Activated T-cell treated with anti-CD3 and anti-CD28 coated beads, Interleukin-2, amount 50 U/mL, for 1 hour (primary cell): ENCODE measurements at places on chromosomes 13 and 19.

GRCh38 chr19:3210347-3211017, 14.0 kb upstream of the CELF5 start:
- DNase-seq: peak; percentile 76

DNA sequence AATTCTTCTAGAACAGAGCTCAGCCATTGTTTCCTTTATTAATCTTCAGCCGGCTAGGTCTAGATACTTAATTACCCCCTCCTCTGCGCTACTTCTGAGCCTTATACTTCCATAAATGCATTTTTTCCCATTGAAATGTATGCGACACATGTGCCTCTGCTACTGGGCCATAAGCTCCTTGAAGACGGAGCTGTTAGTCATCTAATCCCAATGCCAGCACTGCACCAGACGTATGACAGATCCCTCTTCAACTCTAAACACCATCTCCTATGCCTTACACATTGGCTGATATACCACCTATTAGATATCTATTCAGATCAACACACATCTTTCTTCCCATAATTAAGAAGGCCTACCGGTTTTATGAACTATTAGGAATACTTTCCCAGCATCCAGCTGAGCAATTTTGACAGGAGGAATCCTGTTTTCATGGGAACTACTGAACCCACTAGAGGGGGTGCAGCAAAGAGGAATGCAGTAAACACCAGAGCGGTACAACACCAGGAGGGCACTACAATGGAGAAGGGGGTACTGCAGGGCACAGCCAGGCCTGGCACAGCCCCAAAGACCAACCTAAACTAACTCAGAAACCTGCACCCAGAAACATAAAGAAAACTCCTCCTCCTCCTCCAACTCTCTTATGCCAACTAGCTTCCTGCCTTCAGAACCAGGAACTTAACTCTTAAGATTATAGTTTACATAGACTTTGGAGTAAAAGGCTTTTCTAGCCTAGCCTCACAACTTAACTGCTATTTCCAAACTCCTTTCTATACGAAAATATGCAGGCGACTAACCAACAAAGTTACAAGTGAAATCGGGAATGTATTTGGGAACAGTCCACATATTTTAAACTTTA, 18.7 kb downstream of the STK24 start:
- no peak for DNase-seq

- no peak for DNase-seq
Observed at GRCh38 chr13:74442751-74443150, 308.5 kb upstream of the KLF12 start.

GRCh38 chr13:27406178-27406939, 18.1 kb upstream of the GTF3A start:
- DNase-seq: peak; percentile 27

- DNase-seq: peak; percentile 55
Observed at GRCh38 chr19:53977429-53977990, 13.9 kb upstream of the CACNG6 start.

DNA sequence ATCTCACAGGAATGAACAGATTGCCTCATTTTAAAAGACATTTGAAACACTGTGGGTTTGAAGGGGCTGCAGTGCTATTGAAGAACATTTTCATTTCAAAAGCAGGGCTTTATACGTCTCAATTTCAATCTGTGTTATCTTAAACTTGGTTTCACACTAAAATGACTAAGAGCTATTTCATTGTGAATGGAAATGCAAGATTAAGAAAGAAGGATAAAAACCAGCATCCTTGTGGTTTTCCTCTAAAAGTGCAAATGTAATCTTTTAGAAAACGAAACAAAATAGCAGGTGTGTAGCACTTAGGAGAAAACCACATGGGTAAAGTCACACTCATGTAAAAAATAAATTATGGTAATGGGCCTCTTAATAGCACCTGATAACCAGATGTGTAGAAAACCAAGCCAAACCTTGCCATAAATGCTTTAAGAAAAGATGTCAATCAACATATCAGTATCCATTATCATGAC, 397.7 kb downstream of the GPC6 start:
- no peak for DNase-seq

- no peak for DNase-seq
Observed at GRCh38 chr19:6358003-6358402, 3.3 kb upstream of the CLPP start.

DNA sequence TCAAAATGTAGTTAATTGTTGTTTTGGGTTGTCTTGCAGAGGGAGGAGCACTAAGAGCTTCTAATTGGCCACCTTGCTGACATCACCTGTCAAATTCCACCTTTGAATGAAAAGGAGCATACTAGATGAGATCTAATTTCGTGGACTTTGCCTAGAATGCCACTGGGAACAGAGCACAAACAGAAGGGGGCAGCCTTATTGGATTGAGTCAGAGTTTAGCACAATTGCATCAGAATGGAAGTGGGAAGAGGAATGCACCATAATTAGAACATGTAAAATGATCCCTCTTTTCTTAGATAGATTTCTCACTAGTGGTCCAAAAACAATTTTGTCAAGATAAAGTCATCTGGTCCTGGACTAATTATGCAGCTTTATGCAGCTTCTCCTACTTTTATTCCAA, 1552.2 kb downstream of the PCDH9 start:
- no peak for DNase-seq

DNA sequence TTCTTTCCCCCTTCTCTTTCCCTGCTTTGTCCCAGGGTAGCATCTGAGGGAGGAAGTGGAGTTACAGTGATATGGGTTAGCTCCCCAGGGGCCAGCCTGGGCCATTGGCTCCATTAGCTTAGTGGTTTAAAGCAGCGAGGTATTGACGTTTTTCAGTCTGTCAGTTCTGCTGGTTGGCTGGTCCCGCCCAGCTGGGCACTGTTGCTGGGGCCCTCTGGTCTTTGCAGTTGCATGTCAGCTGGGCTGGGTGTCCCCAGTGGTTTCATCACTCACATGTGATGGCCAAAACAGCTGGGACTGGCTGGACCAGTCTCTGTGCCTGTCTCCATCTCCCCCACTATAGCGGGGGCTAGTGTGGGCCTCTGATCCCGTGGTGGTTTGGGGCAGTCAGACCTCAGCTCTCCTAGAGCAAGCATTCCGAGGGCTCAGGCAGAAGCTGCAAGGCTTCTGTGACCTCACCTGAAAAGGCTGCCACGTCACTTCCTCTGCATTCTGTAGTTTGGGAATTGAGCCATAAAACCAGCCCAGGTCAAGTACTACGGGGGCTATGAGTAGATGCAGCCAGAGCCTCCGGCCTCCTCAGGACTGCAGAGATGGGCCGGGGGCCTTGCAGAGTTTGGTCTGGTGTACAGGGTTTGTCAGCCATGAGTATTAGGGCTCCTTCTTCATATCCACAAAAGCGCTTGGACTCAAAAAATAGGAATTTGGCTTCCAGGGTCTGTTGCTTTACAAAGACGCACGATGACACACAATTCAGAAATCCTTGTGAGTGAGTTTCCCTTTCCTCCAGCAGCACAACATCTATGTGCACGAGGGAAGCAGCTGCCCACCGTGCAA, 30.0 kb downstream of the TSSK6 start:
- DNase-seq: no peak

DNA sequence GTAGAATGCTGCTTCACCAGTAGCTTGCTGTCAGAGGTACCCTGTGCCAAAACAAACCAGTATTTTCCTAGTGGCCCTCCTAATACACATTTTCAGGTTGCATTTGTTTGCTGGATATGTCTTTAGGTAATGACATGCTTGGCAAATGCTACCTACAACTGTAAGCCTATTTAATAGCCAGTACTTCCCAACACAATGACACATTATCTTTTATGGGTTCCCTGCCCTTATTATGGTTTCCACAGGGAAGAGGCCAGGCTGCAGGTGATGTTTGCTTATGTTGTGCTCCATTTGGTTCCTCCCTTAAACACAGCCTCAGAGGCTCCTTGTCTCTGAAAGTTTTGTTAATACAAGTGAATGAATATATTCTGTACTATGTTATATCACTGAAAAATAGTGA, 24.7 kb downstream of the FRY start:
- no peak for DNase-seq

DNA sequence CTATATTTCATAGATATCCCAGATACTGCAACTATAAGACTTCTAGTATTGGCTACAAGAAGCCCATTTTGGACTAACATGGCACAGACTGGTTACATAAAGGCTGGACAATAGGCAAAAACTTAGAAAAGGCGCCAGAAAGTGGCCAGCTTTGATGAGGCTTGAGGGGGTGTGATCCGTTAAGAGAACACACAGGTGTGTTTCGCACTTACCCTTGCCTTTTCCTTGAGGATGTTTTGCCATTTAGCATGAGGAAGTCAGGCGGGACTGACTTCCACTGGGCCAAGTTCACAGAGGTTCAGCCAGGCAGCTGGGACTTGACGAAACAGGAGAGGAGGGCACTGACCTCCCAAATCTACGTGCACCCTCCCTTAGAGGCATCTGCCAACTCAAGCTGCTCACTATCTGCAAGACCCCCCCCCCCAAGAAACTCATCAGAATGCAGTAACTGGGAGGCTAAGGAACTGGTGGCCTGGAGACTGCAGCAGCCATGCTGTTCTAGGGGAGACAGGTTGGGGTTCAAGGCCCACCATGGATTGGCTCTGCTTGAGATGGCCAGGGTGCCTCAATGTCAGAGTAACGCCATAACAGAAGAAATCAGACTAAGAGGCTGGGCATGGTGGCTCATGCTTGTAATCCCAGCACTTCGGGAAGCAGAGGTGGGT, 4.5 kb upstream of the LIN7B start:
- DNase-seq: no peak

- DNase-seq: peak; percentile 75
Observed at GRCh38 chr13:106570299-106570852, 2.4 kb upstream of the ARGLU1 start.

DNA sequence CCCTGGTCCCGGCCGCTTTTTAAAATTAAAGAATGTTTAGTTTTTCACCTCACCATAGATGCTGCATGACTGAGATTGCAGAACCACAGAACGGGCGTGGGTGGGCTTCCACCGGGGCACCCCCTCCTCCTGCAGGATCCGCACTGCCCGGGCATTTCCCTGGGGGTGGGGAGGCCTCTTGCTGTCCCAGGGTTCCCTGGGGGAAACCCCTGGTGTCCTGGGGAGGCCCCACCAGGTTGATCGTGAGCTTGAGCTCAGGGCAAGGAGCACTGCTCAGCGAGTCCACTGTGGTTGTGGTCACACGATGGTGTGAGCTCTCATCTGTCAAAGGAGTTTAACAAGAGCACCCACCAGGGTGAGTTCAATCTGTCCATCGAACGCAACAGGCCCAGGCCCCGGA, 11.4 kb upstream of the TCF3 start:
- no peak for DNase-seq

DNA sequence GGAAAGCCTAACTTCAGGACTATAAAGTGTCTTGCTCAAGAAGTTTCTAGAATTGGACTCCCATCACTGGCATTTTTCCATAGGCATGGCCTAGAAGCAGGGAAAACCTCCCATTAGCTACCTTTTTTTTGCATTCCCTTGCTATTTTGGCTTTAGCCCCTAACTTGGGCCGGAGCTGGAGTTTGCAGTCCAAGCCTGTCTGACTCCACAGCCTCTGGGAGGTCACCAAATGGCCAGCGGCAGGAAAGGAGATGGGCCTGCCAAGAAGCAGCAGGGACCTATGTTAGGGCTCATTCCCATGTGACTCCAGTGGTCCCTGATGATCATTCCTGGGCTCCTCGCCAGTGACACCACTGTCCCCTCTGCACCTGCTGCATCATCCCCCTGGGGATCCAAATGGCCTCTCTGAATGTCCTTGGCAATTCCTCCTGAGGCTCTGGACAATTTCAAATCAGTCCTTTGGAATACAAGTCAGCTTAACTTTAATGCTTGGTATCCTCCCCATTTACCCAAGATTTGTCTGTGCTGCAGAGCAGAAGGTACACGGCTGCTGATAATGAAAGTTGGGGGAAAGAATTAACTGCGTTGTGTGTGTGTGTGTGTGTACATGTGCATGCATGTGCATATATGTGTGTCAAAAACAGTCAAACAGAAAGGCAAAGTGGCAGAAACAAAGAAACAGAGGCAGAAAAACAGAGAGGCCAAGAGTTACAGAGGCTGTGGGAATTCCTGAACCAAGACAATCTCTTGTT, 69.8 kb upstream of the SERP2 start:
- no peak for DNase-seq

DNA sequence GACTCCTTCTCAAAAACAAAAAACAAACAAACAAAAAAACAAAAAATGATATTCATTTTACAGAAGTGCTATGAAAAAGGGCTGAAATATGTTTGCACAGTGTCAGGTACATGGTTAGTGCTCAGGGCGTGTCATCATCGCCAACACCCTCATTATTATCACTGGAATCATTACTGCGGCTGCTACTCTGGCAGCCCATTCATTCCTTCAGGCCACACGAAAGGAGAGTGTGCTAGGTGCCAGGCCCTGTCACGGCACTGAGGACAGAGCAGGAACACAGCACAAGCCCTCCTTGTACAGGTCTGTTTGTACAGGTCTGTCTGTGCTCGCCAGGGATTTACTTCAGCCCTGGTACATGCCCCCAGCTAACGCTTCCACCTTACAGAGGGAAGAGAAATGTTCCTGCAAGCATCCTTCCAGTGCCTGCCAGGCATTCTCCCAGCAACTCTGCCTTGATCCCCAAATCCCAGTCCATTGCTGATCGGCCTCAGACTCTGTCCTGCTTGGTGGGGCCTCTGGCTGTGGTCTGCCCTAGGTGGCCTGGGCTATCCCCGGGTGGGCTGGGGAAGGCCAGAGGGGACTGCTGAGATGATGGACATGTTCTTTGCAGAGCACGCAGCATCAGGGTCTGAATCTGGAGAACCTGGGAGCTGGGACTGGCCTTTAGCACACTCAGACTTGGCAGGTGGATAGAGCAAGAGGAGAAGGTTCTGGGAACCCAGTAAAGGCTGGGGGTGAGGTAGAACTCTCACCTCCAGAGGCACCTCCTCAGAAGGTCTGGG, 210.7 kb downstream of the URI1 start:
- no peak for DNase-seq

DNA sequence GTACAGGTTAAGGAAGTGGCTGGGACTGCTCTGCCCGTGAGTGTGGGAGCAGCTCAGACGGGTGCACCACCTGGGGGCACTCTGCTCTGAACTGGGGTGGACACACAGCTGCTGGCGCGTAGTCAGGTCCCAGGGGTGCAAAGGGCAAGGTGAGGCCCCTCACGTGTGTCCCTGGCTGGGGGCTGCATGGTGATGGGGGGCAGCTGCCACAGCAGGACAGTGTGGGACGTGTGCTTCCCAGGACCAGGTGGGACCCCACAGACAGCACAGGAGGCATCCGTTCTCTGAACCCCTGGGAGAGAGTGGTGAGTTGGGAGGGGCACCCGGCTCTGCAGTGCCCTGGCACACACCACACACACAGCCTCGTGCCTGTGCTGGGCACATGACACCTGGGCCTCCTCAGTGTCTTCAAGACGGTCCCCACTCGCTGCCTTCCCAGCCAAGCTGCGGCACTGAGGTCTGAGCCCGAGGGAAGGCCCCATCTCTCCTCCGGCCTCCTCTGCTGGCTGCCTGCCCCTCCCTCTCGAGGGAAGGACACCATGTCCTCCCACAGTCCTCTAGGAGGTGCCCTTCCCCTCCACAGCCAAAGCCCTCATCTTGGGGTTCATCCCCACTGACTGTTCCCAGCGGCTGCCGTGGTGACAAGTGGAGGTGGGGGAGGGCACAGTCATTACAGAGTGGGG, 24.7 kb downstream of the CILP2 start:
- peak; percentile 48 for DNase-seq
